ENCODE measurements at places on chromosomes 3 and 15.

- DNase-seq, result no peak
Measured at GRCh38 chr3:140019946-140020345, 85.0 kb downstream of the CLSTN2 start.

GRCh38 chr15:100769043-100769974 is 110.3 kb upstream of the ALDH1A3 start:
- no peak for DNase-seq

GRCh38 chr15:100180921-100181320 is 160.9 kb downstream of the ADAMTS17 start:
- no peak for DNase-seq

DNA sequence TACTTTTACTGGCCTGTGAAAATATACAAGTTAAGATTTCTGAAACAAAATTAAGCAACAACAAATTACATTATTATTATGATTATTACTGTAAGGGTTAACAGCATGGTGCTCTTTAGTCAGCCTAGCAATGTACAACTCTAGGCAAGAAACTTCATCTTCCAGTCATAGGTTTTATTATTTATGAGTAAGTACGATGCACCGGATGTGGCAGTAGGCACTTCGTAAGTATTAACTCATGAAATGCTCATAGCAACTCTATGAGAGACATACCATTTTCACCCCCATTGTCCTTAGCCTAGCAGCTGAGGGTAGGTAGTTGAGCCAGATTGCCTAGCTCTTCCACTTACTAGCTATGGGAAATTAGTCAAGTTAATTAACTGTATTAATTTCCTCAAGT is 68.0 kb upstream of the PTPRG start:
- DNase-seq, result no peak

DNA sequence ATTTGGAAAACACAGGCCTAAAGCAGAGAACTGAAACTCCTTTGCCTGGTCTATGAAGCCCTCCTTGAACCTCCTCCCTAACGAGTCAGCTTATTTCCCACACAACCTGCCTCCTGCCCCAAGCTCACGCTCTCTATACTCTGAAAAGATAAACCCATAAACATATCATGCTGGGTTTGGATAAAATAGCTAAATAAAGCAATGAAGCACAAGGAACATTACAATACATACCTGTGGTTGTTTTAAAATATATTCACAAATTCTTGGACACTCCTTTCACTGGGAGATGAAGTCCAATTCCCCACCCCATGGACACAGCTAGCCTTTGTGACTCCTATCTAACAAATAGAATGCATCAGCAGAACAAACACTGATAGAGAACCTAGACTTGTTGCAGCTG is 98.2 kb downstream of the PLCH1 start:
- DNase-seq, result no peak

GRCh38 chr3:87179642-87180041 is 47.5 kb upstream of the CHMP2B start:
- DNase-seq, result no peak

DNA sequence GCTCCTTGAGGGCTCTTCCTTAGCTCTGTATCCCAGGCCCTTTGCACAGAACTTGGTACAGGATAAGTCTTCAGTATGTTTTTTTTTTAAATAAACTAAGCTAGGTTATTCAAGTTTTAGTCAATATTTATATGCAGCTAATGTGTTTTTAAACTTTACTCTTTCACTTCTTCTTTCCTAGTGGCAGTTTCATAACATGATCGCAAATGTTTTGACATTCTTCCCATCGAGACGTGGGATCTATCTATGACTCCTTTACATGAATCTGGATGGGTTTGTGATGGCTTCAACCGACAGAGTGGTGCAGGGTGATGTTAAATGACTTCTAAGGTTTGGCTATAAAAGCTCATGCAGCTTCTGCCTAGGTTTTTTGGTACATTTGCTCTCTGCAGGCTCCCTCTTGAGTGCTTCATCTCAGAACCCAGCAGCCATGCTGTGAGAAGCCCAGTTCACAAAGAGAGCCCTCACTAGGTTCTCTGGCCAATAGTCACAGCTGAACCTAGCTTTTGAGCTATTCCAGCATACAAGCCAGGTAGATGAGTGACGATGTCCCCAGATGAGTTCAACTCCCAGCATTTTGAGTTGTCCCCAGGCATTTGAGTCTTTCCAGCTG is 13.5 kb upstream of the MECOM start:
- no peak for DNase-seq

GRCh38 chr3:29004885-29005599 is 275.8 kb upstream of the RBMS3 start:
- no peak for DNase-seq

GRCh38 chr3:98594628-98595324 is 1.4 kb upstream of the CPOX start:
- DNase-seq, result no peak

DNA sequence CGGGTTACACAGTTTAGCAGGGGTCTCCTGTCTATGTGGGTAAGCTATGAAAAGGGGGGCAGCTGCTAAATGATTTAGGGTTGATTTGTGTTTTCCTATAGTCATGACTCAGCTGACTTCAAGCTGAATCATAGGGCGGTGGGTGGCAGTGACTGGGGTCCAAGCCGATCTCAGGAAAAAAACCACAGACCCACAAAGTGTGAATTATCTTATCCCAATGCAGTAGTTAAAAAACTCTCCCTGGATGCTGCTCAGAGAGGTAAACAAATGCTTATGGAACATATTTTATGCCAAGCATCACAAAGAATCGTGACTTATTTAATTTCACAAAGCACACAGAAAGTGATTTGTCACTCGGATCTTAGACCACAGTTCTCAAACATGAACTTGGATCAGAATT is 18.4 kb upstream of the TOPAZ1 start:
- no peak for DNase-seq

- DNase-seq, result no peak
Measured at GRCh38 chr3:172033396-172033795, 6.0 kb upstream of the FNDC3B start.

GRCh38 chr3:55860049-55860721 is 373.1 kb upstream of the WNT5A start:
- DNase-seq, result no peak

- DNase-seq, result no peak
Measured at GRCh38 chr15:99238849-99239248, 10.5 kb downstream of the TTC23 start.

DNA sequence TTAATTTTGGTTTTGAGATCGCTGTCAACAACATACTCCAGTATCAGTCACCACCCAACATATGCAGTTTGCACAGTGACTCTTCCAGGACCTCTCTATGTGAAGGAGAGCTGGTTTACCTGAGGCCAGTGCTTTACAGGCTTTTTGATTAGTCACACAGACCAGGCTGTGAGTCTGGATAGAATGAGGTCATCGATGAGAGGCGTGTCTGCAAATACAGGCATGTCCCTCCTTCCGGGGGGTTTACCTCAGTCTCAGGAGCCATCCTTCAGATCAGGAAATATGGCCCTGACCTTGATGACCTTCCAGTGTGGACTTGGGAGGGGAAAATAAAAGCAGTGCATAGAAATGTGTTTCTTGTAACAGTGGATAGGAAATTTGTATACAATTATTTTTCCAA is 46.9 kb downstream of the KBTBD12 start:
- DNase-seq, result no peak

DNA sequence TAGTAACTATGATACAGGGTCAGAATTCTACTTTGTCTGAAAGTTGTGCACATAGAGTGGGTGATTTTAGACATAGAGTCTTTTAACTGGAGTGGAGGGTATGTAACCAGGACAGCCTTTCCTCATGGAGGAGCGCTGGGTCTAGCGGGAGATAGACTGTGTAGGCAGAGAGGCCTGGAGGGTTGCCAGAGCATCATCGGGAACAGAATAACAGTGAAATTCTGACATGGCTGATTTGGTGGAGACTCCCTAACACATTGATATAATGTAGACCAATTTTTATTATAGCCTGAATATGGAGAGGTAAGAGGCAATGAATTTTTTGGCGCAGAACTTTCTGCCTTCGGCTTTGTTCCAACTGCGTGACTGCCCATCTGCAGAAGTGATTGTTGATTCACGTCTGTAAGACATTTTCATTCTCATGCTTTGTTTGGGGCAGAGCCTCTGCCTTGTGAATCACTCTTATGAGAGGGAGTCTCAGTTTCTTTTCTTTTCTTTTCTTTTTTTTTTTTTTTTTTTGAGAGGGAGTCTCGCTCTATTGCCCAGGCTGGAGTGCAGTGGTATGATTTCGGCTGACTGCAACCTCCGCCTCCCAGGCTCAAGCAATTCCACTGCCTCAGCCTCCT is 16.0 kb downstream of the LPP start:
- DNase-seq, result no peak

- DNase-seq, result peak; percentile 69
Measured at GRCh38 chr3:119240101-119240590, 532 bp downstream of the B4GALT4 start.

DNA sequence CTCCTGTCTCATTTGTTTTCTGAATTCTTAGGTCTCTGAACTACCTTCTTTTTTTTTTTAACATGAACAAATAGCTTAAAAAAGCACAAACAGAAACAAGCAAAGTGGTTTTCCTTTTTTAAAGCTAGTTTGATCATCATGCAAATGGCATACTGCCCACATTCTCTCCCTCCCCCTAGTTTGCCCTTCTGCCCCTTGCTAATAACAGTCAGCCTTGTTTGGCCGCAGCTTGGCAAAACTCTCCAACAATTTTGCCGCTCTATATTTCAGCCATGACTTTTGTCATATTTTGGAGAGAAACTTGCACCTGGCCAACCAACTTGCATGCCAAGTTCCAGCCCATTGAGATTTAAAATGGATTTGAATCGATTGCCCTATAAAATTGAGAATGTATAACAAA is 666.0 kb upstream of the NR2F2 start:
- DNase-seq, result no peak

- no peak for DNase-seq
Measured at GRCh38 chr15:92178911-92179310, 214.8 kb upstream of the ST8SIA2 start.

DNA sequence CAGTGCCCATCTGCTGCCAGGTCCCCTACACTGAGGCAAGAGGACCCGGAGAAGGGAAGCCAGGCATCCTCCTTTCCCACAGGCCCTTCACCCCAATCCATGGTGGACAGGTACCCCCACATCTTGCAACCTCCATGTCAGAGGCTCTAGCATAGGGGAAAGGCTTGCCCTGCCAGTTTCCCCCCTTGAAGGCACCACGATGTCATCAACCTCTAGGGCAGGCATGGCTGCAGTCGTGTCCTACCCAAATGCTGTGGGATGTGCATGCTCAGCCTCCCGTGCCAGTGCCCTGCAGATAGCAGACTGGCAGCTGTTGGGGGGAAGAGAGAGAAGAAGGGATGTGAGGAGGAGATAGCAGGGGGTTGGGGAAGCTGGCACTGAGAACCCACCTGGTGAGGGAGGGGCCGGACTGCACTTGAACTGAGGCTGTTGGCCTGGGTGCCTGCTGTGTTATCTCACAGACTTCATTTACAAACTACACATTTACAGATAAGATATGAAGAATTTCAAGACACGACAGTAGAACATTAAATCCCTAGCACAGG is 197.5 kb downstream of the ADAMTS9 start:
- DNase-seq, result no peak

- peak; percentile 58 for DNase-seq
Measured at GRCh38 chr3:158434412-158435038, 136.5 kb upstream of the MLF1 start.

DNA sequence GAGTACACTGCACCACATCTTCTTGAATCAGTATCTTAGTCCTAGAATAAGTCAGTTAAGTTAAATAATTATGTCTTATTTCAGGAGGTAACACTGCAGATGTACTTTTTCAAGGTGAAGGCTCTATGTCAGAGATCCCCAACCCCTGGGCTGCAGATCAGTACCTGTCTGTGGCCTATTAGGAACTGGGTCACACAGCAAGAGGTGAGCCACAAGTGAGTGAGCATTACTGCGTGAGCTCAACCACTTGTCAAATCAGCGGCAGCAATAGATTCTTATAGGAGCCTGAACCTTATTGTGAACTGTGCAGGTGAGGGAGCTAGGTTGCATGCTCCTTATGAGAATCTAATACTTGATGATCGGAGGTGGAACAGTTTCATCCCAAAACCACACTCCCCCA is 851.9 kb upstream of the ALCAM start:
- DNase-seq, result no peak

DNA sequence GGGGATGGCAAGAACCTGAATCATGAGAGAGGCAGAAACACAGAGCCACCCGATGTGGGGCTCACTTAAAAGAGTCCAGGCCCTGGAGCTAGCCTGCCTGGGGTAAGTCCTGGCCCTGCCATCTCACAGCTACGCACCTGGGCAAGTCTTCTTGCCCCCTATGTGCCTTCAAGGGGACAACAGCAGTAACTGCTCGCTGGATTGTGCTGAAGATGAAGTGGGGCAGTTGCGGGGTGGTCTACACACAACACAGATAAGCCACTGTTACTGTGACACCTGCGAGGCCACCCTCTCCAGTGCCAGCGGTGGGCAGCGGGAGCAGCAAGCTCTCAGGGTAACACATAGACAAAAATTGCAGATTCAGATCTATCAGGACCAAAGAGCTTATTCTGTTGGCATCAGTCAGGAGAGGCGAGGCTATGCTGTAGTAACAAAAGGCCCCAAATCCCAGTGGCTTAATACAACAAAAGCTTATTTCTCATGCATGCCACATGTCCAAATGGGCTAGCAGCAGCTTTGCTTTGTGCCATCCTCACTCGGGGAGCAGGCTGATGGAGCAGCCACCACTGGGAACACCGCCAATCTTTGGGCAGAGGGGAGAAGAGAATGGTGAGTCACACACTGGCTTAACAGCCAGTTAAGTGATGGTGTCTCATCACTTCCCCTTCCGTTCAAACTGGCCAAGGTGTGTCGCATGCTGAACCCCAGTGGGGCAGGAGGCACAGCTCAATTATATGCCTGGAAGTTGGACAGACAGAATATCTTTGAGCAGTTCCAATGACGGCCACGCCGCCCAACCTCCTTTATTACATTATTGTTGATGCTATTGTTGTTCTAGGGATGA is 78.3 kb downstream of the WNT7A start:
- no peak for DNase-seq

DNA sequence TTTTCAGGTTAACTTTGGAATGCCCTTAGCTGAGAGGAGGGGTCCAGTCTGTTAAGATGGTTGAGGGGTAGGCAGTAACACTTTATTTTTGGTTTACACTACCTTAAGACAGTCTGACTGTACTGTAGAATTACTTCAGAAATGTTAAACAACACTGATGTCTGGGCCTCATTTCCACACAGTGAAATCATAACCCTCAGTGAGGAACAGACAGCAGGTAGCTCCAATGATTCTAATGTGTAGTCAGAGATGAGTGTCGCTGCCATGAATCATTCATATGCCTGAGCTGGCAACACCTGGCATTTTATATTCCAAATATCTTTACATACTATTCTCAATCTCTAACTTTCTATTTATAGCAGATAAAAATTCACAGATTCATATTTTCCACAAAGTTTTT is 37.3 kb upstream of the POU1F1 start:
- no peak for DNase-seq

GRCh38 chr3:197580253-197580691 is 24.5 kb upstream of the BDH1 start:
- no peak for DNase-seq

GRCh38 chr3:197209366-197210260 is 88.8 kb downstream of the DLG1 start:
- no peak for DNase-seq

- DNase-seq, result no peak
Measured at GRCh38 chr3:61526308-61526707, 35.1 kb upstream of the PTPRG start.
